Gastrocnemius medialis (tissue), 4 donors: ENCODE measurements at places on chromosomes 7 and 10. TPM values are rescaled to one million over a fixed set of nuclear protein-coding genes. Genes with fewer than 3 reads are reported as not detected.

- H3K4me1 ChIP-seq = peaks cover 6% of the 10 kb centered on the region
- DNase-seq = no peak
- no peak overlapping the region for H3K27ac ChIP-seq
- no peaks in the 10 kb centered on the region for H3K27me3 ChIP-seq
Measured at GRCh38 chr7:73844848-73845460, 2.6 kb upstream of the METTL27 start.

DNA sequence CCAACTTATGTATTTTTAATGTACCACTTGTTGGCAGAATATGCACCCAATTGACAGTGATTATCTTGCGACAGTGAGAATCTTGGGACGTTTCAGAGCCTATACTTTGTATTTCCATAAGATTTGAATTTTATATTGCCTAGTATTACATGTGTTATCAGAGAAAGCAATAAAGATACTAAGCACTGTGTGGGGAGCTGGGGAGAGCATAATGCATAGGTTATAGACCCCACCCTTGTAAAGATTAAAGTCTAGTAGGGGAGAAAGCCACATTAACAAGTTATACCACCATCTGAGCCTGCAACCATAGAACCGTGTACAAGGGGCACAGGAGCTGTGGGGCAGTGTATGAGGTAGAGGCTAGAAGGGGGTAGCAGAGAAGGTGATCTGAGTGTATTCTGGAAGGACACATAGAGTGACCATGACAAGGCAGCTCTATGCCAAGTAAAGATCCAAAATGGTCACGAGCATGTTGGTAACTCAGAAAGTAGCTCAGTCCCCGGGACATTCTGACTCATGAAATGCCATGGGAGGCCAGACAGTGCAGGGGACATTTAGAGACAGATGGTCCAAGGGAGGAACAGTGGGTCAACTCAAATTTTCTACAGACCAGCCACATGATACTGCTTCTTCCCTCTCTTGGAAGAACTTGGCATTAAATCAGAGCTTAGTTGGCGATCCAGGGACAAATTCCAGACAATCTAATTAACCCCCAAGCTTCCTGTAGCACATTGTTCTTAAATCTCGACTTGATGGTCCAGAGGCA, 84.5 kb downstream of the ADRA2A start:
- H3K27me3 ChIP-seq = peaks cover 6% of the 10 kb centered on the region
- no peaks in the 10 kb centered on the region for H3K4me1 ChIP-seq
- no peak for DNase-seq
- no peak overlapping the region for H3K4me3 ChIP-seq
- H3K27ac ChIP-seq = no peak overlapping the region

The AGMO gene
- not detected for total RNA-seq

The LRRC4 gene
- total RNA-seq = 0.29 TPM
